ENCODE measurements at places on chromosomes 1 and 21.

DNA sequence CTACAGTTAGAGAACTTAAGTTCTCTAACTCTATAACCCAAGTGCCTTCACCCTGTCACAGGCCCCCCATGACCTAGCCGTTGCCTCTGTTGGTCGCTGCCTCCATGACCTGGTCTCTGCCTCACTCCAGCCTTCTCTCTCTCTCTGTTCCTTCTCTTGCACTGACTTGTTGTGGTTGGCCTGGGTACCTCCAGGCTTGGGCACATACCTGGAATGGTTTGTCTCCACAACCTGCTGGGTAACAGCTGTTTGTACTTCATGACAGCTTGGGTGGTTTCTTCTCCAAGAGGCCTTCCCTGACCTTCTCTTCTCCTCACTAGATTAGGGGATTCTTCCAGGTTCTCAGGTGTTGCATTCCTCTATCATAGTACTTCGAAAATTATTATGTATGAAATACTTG lies 371.6 kb upstream of the USP24 start:
- DNase-seq, result no peak

- no peak for DNase-seq
Measured at GRCh38 chr1:231232870-231233734, 7.9 kb upstream of the GNPAT start.

GRCh38 chr1:183827801-183828200 lies 22.9 kb downstream of the RGL1 start:
- DNase-seq, result no peak

- no peak for DNase-seq
Measured at GRCh38 chr1:93518516-93518915, 70.6 kb downstream of the FNBP1L start.

GRCh38 chr1:108815566-108815965 lies 41.3 kb downstream of the AKNAD1 start:
- DNase-seq, result no peak

DNA sequence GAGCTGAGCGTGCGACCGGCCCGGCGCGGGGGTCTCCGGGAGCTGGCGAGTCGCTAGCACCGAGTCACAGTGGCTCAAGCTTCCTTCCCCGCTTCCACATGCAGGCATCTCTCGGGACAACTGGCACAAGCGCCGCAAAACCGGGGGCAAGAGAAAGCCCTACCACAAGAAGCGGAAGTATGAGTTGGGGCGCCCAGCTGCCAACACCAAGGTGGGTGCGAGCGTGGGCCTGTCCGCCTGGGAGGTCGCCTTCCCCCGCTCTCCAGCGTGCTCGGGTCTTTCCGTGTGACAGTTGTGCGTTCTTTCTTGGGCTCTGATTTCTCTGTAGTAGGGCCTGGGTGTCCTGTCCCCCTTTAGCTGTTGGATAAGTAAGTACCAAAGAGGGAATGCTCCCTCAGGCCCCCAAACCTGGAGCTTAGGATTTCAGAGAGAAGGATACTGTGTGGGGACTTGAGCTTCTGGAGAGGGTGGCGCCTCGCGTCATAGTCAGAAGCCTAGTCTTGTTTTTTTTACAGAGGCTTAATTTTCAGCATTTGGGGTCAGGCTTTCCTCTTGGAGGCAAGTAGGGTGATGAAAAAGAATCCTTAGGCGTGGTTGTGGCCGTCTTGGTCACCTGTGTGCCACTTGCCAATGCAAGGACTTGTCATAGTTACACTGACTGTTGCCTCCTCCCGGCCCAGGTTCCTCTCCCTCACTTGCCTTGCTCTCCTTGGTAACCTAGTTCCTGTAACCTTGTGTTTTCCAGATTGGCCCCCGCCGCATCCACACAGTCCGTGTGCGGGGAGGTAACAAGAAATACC lies 790 bp downstream of the RPS8 start:
- peak; percentile 46 for DNase-seq

GRCh38 chr1:46535063-46535462 lies 16.4 kb downstream of the KNCN start:
- peak; percentile 38 for DNase-seq

DNA sequence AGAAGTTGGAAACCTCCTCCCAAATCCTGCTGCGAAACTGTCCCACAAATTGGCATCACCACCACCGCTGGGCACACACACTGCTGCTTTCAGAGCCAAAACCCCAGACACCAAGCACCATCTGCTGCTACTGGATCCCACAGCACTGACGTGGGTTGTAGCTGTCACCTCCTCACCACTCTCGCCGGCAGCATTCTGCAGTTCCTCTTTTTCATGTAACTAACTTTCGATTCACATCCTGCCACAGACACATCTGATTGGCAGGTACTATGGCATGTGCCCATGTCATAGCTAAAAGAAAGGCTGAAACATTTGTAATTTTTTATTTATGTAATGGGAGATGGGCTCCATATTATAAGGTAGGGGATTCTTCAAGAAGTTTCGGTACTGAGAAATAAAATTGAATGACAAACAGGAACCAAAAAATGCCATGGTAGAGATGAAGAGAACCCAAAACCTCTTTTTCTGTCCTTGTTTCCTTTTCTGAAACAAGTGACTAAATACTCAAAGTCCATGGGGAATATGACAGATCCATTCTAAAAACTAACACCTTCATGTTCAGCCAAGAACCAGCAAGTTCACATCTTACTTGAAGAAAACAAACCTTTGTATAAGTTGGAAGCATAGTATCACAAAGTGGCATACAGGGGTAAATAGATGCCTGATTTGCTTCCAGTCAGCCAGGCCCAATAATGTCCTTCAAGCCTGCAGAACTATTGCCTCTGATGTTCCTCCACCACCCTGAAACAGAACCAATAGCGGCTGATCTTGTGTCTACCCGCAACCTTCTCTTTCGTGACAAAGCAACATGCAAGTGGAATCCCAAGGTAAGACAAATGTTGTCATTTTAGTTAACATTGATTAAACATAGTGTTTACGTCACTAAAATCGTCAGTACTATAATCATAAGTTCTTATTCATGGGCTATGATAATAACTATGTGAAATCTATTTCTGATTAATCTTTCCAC lies 26.6 kb upstream of the RGS13 start:
- DNase-seq, result no peak

DNA sequence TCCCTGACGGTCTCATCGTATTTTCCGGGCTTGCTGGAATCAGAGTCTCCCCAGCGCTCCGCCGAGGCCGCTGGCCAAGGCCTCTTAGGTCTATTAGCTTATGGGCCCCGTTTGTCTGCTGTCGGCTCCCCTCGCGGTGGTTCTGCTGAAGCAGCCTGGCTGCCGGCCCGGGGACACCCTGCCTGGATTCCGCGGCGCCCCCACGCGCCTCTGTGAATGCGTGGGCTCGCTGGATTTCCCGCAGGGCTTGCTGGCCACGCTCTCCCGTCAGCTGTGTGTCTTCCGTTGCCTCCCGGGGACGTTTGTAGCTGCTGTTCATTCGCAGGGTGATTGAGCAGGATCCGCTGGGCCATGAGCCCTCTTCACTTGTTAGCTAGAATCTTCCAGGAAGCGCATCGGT lies 8.4 kb downstream of the LRRC3 start:
- DNase-seq, result no peak

DNA sequence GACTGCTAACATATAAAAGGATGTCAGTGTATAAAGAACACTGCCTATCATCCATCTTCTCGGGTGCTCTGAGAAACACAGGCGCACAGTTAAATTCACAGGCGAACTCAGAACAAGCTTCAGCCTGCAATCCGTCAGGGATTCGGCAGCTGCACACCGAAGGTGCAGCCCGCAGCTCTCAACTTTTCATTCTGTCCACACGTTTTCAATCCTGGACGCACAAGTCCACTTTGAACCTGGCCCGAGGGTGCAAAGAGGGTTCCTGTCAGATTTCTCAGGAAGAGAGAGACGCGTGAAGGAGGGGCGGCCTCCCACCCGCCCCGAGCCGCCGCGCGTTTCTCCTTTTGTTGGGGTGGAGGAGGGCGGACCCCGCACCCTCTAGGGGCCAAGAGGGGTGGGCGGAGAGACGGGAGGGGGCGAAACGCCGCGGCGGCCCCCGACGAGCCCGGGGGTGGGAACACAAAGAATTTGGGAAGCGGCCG lies 724 bp downstream of the DOCK7 start:
- DNase-seq, result peak; percentile 63

- no peak for DNase-seq
Measured at GRCh38 chr1:193827516-193827915, 641.1 kb upstream of the B3GALT2 start.

DNA sequence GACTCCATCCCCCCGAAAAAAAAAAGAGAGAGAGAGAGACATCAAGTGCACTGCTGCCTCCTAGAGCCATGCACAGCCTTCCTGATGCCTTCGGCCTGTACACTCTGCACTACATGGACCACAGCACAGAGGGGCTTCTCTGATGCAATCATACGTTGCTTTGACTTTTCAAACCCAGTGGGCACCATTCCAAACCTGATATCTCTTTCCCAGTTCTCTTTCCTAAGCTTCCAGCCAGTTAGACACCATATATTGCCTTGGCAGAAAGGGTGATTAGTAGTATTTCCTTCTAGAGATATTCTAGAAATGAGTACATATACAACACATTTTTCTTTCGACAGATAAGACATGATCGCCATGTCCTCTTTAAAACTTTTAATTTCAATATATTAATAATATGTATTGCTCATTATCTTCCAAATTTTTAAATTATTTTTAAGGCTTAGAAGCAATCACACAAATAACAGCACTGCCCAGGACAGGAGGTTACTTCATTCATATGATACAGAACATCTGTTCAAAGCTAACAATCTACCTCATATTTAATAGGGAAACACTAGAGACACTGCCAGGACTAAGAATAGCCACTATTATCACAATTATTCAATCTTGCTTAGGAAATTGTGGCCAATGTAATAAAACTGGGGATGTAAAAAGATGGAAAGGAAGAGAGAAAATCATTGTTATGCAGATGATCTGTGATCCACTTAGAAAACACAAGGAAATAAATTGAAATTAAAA lies 9.9 kb downstream of the CLCA1 start:
- DNase-seq, result no peak

DNA sequence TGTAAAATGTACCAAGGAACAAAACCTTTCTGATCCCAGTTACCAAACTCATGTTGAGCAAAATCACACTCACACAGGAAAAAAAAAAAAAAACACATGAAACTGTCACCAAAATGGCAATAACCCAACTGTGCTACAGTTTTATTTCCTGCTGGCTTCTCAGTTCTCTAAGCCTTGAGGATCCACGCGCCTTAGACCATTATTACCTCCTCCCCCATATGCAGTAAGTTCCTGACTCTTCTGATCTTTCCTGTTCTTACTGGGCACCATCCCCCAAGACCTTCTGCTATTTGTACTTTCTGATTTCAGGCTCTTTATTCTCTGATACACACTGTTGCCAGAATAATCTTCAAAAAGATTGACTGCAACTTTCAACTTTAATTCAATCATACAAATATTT lies 79.6 kb downstream of the SLC45A1 start:
- DNase-seq, result no peak

GRCh38 chr1:23178414-23178813 lies 9.8 kb upstream of the LUZP1 start:
- DNase-seq, result peak; percentile 18

DNA sequence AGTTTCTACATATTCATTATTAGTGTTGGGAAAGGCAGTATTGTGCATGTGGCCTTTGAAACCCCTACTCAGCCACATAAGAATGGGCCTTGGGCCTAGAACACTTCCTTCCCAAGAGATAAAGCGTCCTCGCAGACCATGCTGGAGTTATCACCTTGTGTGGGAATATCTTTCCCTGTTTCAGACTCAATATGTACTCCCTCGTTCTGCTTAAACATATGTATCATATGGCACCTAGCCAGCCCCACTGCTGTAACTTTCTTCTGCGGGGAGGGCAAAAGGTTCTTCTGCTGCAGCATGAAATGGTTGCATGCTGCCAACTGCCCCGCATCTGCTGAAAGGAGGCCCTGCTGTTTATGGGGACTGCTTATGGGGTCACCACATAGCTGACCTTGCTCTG lies 92.0 kb downstream of the CRB1 start:
- no peak for DNase-seq

GRCh38 chr1:19557609-19558051 lies 72.3 kb upstream of the CAPZB start:
- no peak for DNase-seq

DNA sequence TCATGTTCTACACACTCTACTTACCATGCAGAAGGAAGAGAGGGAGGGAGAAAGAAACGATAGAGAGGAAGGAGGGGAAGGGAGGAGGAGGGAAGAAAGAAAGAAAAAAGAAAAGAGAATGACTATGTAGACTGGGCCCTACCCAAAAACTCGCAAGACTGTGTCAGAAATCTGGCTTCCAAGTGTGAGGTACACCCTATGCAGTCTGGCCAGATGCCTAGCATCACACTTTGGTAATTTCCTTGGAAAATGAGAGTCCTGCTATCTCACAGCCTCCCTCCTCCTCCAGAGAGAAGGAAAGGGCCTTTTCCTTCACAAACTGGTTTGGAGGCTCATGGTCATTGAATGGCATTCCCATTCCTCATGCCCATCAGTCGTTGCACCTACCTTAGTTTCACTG lies 86.4 kb upstream of the LRRC8D start:
- no peak for DNase-seq

- no peak for DNase-seq
Measured at GRCh38 chr21:26599261-26599660, 26.2 kb upstream of the CYYR1 start.

- no peak for DNase-seq
Measured at GRCh38 chr1:96772349-96772748, 50.8 kb downstream of the PTBP2 start.

GRCh38 chr1:230994860-230995259 lies 16.0 kb downstream of the ARV1 start:
- no peak for DNase-seq

- no peak for DNase-seq
Measured at GRCh38 chr1:214085325-214085724, 97.6 kb downstream of the PROX1 start.

DNA sequence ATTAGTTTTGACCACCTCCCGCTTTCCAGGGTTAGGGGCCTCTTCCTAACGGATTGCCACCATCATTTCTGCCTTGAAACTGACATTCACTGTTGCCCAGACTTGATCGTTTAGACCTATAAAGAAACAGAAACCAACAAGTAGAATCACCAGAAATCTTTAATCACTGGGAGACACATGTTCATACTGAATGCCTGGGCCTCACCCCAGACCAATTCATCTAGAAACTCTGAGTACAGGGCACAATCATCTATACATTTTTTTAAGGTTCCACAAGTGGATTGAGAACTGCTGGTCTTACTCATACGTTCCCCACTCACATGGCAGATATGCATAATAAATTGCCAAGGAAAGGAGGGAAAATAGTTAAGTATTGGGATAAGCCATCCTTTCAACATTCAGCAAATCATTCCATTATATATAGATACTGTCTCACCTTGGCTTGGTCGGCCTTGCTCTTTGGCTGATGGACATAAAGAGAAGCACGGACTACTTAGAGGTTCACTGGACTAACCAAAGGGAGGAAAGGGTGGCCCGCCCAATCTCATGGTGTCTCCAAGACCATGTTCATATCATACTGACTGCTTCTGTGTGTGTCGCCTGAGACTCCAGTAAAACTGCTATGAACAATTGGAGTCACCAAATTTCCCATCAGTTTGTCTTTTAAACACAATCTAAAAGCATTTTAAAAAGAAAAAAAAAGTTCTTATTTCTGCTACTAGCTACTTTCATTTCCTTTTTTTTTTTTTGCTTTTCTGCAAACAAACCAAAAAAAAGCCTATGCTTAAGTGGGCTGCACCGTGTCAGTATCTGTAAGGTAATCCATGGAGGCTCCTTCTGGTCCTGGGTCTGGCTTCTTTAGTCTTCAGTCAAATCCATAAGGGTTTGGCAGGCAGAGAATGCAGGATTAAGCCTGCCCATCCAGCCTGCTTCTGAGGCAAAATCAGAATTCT lies 9.4 kb upstream of the TARBP1 start:
- no peak for DNase-seq

Measured in RKO (cell line).